NT2/D1 (cell line): ENCODE measurements at places on chromosomes 4 and X.
A peak's percentile ranks its signal among the peaks of the same experiment; 100 is the strongest.

DNA sequence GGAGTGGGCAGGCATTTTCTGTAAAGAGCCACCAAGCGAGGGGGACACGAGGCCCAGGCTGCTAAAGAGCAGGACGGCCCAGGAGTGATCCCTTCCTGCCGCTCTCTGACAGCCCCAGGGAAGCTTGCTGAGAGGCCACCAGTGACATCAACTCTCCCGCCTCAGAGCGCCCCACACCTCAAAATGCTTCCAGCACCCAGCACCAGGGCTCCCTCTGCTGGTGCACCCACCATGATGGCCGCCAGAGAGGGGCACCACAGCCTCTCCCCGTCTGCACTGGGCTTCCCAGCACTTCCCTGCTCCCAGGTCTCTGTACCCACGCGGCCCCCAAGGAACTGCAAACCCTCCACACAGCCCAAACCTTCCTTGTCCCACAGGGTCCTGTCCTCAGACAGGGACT lies 40.4 kb downstream of the GAK start:
- DNase-seq = peak; percentile 18

DNA sequence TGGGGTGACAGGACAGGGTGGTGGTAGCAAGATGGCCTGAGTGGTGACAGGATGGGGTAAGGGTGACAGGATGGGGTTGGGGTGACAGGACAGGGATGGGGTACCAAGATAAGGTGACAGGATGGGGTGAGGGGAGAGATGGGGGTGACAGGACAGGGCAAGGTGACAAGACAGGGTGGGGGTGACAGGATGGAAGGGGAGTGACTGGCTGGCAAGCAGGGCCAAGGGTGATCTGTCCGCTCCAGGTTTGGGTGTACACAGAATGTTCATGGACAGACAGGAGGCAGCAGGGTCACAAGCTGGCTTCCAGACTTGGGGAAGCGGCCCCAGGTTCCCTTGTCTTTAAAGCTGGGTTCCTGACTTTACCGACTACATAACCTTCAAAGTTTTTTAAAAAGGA lies 23.3 kb downstream of the RNF212 start:
- DNase-seq = no peak

DNA sequence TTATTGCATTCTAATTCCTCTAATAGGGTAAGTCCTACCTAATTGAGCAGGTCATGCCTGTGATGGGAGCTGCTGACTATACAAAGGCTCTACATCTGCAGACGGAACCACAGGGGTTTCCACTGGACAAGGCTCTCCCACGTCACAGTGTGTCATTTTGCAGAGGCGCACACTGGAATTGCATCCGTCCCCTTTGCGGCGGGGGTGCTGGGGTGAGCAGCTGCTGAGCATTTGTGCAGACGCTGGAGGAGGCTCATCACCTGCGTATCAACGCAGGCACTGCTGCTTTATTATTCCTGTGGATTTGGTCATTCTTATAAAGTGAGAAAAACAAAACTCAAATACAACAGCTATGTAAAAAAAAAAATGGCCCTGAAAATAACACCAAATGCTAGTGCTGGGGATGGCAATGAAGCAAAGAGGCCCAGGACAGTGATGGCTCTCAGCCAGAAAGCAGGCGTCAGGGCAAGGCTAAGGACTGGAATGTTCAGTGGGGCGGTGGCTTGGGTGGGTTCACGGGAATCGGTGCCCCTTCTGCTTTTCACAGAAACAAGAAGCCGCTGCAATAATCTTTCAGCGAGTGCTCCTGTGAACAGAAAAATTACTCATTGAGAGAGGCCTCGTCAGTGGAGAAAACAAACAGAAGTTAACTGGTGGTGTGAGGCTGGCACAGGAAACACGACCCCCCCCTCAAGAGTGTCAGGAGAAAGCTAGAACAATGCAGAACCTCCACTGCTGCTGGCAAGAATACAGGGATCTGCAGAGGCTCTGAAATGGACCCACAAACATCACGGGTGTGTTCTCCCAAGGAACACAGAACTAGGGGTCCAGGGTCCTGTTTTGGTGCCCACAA lies 67.8 kb downstream of the GATB start:
- DNase-seq = no peak

- no peak for DNase-seq
Measured at GRCh38 chrX:56805399-56805798, 76.4 kb downstream of the NBDY start.

DNA sequence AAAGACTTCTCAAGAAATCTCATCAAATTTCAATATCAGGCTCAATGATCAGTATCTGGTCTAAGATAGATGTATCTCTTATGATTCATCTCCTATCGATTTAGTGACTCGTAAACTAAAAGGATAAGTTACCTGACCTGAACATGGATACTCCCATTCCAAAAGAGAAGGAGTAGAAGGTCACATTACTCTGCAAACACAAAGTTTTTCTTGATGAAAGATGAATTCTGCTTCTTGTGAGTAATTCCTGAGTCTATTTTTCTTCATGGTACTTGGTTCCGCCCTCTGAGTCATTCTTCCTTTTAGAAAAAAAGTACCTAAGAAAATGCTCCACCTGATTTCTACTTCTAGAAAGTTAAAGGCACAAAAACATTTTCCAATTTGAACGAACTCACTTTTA lies 223.1 kb upstream of the SLIT2 start:
- DNase-seq = no peak

DNA sequence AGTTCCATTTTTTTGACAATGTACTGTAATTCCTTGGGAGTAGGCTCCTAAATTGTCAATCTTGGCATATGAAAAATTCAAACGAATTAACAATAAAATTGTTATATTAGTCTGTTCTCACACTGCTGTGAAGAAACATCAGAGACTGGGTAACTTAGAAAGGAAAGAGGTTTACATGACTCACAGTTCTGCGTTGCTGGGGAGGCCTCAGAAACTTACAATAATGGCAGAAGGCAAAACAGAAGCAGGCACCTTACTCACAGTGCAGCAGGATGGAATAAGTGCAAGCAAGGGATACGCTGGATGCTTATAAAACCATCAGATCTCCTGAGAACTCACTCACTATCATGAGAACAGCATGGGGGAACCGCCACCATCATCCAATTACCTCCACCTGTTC lies 246.4 kb upstream of the TRAM1L1 start:
- no peak for DNase-seq

- no peak for DNase-seq
Measured at GRCh38 chr4:55249476-55249875, 96.6 kb upstream of the SRD5A3 start.

- DNase-seq = no peak
Measured at GRCh38 chrX:121407627-121408026, 360.2 kb downstream of the GLUD2 start.

GRCh38 chr4:84401701-84402306 lies 97.3 kb downstream of the NKX6-1 start:
- no peak for DNase-seq

DNA sequence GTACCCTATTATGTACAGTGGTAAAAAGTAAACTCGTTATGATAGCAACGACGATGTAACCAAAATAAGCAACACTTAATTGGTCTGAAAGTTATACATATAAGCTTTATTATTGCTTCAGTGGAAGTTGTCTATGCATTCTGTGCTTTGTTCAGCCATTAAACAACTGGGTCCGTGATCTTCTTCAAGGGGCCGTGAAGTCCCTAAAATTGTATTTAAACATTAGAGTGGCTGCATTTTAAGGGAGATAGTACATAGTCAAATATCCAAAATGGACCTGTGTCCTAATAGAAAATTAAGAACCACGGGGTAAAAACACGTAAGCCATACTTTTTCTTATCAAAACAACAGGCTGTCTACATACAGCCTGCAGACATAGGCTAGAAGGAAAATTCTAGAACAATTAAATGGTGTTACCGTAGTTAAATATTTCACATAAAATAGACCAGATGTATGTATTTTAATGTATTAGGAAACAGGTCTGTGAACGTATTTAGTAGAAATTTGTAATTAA lies 2.1 kb downstream of the GUCY1A1 start:
- DNase-seq = no peak

DNA sequence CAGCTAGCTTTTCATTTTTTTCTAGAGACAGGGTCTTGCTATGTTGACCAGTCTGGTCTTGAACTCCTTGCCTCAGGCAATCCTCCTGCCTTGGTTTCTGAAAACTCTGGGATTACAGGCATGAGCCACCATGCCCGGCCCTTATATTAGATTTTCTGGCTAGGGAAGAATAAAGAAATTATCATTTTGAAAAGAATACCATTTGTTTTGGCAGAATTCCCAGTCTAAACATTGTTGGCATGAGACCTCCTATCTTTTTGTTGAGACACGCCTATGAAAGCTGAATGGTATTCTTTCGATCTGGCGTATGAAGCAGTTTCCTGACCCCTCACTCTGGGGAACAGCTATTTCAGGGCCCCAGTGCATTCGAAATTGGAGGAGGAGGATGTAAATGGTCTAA lies 107.0 kb downstream of the REPS2 start:
- DNase-seq = no peak

DNA sequence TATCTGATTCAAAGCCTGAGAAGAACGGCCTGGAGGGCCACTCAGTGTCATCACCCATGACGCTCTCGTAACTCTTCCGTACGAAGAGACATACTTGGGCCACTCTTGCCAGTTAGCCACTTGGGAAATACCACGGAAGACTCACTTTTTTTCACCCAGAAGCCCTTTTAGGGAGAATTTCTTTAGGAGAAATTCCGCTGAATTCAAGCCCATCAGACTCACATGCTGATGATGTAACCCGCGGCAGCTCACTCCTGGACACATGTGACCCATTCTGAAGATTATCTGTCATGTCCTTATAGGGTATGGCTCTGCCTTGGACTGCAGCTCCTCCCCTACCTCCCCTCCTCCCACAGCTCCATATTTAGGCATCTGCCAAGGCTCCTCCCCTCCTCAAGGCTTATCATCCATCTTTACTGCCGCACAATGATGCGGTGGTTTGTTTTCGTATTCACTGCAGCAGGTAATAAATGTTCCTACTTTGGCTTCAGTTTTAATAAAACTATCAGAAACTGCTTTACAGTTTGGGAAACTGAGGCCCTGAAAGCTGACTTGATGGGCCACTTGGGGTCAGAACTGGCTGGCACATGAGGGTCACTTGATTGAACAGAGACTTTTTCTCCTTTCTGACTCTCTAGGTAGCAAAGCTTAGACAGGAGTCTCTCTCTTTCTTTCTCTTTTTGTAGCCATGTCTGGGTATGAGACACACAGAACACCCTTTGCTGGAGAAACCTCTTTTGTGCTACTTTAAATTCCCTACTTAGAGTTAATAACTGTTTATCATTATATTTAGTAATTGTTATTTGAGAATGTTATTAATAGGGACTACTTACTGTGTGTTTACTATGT lies 42.1 kb downstream of the RHOH start:
- no peak for DNase-seq

- no peak for DNase-seq
Measured at GRCh38 chr4:111128327-111128726, 505.4 kb upstream of the PITX2 start.

- DNase-seq = no peak
Measured at GRCh38 chr4:2902126-2902525, 58.5 kb downstream of the ADD1 start.

DNA sequence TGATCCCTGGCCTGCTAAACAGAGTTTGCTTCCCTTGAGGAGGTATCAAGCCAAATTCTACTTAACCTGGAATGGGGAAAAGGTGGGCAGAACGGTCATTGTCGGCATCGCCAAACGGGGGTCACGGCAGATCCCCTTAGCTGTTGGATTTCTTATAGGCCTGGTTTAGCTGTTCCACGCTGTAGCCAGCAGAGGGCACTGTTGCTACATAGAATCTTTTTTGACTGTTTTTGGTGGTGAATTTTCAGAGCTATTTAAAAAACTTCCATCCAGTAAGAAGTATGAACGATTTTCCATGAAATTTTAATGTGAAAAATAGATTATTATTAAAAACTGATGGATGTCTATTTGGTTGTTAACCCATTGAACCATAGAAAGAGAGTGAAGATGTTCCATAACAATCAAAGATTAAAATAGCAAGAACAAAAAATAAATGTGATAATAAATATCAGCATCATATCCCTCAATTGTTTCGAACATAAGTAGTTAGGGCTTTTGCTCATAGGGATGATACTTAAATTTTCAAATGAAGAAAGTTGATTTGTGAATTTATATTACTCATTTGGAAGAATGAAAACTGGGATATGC lies 56.6 kb downstream of the LINC00632 start:
- no peak for DNase-seq

DNA sequence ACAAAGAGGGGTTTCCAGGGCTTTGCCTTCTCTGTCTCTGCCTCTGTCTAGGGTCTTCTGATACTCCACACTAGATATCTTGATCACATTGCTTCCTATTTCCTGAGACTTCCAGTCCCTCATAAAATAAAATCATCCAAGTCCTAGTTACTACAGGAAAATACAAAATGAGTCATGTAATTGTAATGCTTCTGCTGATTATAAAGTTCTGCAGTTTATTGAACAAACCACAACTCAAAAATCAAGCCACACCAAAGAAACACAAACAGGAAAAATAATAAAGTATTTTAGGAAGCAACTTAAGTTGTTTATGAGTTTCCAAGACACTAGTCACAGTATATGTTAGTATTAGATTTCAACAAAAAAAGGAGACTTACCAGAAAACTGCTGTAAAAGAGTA lies 695.1 kb upstream of the GALNTL6 start:
- no peak for DNase-seq

- DNase-seq = no peak
Measured at GRCh38 chr4:3245676-3246075, 3.3 kb upstream of the MSANTD1 start.

GRCh38 chr4:1565598-1566295 lies 118.4 kb downstream of the FAM53A start:
- DNase-seq = no peak

GRCh38 chr4:64911846-64912245 lies 502.6 kb upstream of the TECRL start:
- DNase-seq = peak; percentile 18

GRCh38 chr4:67556436-67556835 lies 2.1 kb upstream of the STAP1 start:
- DNase-seq = no peak

GRCh38 chr4:25425361-25425760 lies 48.3 kb downstream of the ANAPC4 start:
- no peak for DNase-seq

DNA sequence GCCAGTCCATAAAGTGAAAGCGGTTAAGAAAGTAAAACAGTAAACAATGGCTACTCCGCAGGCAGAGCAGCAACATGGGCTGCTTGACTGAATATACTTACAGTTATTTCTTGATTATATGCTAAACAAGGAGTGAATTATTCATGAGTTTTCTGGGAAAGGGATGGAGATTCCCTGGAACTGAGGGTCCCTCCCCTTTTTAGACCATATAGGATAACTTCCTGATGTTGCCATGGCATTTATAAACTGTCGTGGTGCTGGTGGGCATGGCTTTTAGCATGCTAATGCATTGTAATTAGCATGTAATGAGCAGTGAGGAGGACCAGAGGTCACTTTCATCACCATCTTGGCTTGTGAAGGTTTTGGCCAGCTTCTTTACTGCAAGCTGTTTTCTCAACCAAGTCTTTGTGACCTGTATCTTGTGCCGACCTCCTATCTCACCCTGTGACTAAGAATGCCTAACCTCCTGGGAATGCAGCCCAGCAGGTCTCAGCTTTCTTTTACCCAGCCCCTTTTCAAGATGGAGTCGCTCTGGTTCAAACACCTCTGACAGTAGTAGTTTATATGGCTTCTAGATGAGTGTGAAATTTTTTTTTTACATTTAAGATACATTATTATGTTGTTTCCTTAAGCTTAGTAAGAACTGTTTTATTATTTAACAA lies 514.8 kb upstream of the TENM3 start:
- DNase-seq = no peak

- no peak for DNase-seq
Measured at GRCh38 chr4:128220286-128221235, 67.1 kb downstream of the PGRMC2 start.

- no peak for DNase-seq
Measured at GRCh38 chr4:87886083-87886482, 53.3 kb downstream of the MEPE start.
